AG10803 (cell line): ENCODE measurements at places on chromosomes 11 and 22.

- DNase-seq = no peak
Measured at GRCh38 chr11:132674151-132674550, 858.1 kb downstream of the OPCML start.

DNA sequence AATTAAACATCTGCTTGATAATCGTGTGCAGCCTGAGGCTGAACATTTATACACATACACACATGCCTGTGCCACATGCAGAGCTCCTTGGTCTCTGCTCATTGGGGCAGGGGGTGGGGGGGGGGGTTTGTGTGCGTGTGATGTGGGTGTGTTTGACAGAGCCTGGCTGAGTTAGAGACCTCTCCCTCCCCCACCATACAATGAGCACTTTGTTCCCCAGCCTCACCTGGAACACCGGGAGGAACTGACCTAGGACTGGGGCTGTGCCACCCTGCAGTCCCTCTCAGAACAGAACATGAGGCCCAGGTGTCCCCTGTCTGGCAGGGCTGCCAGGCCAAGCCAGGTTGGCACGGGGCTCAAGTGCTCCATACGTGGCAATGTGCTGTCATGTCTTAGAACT lies 96.6 kb downstream of the TP53I11 start:
- no peak for DNase-seq

DNA sequence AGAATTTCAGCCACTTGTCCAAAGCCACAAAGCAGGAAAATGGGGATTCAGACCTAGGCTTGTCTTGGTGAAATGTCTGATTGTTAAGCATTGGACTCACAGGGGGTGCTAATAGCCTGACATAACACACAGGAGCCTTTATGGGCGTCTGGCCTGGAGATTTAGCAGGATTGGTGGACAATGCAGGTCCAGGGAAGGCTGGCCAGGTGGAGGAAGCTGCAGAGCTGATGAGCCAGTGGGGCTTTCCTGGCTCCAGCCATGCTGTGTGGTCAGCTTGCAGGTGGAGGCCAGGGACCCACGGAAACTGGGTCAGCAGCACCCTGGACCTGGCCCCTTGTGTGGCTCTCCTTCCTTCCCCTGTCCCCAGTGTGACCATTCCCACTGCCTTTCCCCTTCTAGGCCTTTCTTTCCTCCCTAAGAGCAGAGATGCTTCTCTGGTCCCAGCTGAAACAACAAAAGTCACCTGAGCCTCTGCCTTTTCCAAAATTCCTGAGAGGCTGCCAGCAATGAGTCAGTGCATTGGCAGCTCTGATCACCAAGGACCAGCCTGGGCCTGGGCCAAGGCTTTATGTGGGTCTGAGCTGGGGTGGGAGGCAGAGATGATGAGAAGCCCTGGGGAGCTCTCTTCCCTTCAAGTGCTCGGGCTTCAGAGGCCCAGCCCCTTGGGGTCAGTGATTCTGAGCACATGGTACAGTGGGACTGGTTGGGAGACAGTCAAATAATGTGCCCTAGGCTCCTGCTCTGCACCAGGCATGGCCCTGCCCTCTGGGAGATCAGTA lies 85.2 kb downstream of the CCDC81 start:
- peak; percentile 84 for DNase-seq

GRCh38 chr22:28911777-28912669 lies 28.7 kb downstream of the ZNRF3 start:
- DNase-seq = peak; percentile 72

DNA sequence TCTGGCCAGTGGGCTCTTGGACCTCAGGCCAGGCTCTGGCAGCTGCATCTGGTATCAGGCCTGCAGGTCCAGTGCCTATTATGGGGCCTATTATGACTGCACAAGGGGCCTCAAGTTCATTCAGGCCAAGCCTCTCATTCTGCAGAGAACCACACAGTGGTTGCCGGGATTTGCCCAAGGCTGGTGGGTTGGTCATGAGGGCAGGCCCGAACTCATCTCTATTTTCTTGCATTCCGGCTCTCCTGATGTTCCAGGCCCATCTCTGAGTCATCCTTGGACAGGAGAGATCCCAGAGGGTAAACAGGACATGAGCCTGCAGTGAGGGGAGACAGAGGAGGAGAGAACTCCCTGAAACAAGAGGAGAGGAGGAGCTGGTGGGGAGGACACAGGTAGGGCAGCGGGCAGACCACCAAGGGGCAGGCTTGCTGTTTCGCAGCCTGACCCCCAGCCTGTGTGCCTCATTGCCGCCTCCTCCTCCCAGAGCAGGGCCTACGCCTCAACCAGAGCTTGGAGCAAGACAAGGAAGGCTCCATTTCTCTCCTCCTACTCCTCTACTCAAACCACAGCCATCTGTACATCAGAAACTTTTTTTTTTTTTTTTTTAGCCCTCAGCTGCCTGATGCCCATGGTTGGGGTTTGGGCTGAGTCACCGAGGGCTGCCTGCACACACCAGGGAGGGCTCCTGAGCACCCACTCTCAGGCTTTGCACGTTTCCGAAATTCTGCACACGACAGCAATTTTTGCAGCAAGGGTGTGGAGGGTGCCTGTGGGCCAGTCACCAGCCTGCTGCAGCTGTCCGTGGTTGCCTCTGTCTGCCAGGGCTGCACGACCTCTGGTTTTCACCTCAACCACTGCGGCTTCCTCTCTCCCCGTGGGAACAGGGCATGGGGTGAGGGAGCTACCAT lies 12.7 kb upstream of the TREH start:
- DNase-seq = peak; percentile 43

DNA sequence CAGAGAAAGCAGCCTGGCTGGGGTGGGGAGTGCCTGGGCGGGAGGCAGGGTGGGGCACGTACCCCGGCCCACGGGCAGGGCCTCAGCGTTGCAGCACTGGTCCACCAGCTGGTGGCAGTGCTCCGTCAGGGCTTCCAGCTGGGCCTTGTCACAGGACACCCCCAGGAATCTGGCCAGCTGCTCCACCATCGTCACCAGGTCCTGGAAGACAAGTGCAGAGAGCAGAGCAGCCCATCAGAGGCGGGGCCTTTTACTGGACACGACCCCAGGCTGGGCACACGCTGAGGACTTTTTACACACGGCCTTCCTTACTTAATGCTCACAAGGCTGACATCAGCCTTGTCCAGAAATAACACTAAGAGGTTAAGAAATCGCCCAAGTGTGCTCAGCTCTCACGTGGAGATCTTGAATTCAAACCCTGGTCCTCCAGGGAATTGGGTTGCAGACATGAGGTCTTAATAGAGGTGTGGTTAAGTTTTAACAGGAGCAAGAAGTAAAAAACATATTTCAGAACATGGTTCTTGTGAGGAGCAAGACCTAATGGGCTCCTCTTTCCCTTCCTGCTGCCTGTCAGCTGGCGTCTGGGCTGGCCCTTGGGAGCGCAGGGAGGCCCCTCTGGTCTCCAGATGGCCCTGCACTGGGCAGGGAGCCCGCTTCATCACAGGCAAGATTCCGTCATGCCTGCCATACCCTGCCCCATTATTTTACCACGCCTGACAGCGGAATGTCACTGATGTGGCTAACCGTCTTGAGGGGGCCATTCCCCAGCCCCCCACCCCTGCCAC lies 17.1 kb upstream of the EFCAB6 start:
- peak; percentile 95 for DNase-seq

GRCh38 chr11:115707180-115707905 lies 203.1 kb upstream of the CADM1 start:
- DNase-seq = no peak

GRCh38 chr22:23183061-23183698 lies 2.9 kb downstream of the BCR start:
- DNase-seq = peak; percentile 66

- DNase-seq = no peak
Measured at GRCh38 chr11:95556011-95556341, 233.6 kb downstream of the FAM76B start.

DNA sequence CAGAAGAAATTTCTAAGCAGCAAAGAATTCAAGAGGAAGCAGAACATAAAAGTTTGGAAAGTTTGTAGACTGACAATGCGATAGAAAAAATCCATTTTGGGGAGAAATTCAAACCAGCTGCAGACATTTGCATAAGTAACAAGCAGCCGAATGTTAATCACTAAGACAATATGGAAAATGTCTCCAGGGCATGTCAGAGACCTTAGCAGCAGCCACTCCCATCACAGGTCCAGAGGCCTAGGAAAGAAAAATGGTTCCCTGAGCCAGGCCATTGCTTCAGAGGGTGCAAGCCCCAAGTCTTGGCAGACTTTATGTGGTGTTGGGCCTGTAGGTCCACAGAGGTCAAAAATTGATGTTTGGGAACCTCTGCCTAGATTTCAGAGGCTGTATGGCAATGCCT lies 155.4 kb downstream of the NELL1 start:
- no peak for DNase-seq

DNA sequence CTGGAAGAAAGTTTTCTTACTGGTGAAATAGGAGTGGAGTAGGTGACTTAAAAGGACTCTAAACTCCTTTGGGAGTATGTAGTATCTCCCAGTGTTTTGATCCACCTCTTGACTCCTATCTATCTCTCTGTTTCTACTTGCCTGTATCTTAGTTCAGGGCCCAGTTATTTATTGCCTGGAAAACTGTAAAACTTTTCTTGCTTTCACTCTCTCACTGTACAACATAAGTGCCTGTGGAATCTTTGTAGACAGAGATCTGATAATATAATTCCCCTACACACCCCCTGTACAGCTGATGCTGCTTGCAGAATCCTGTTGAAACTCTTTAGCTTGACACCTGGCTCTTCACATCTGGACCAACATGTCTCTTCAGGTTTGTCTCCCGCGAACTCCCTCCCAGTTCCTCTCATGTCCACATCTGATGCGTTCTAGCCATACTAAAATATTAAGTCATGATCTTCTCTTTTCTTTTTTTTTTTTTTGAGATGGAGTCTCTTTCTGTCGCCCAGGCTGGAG lies 26.5 kb upstream of the SESN3 start:
- DNase-seq = no peak

GRCh38 chr11:81339521-81339920 lies 1394.1 kb downstream of the FAM181B start:
- no peak for DNase-seq

- no peak for DNase-seq
Measured at GRCh38 chr11:77656362-77656761, 18.8 kb upstream of the CLNS1A start.

DNA sequence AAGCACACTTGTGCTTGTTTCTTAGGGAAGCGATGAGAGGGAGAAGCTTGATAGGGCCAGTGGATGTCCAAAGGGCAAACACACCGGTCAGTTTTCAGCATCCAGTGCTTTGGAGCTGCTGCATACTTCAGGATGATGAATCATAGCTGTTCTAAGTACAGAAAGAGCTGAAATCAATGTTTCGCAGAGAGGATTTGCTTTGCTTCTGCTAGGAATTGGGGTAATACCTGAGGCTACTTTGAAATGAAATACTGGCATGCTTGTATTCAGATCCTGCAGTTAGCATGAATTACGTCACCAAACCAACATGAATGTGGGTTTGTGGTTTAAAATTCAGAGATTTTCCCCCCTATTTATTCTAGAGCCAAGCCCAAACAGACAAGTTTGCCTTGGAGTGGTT lies 41.7 kb upstream of the SC5D start:
- no peak for DNase-seq

- no peak for DNase-seq
Measured at GRCh38 chr11:134459246-134460061, 47.4 kb upstream of the B3GAT1 start.

DNA sequence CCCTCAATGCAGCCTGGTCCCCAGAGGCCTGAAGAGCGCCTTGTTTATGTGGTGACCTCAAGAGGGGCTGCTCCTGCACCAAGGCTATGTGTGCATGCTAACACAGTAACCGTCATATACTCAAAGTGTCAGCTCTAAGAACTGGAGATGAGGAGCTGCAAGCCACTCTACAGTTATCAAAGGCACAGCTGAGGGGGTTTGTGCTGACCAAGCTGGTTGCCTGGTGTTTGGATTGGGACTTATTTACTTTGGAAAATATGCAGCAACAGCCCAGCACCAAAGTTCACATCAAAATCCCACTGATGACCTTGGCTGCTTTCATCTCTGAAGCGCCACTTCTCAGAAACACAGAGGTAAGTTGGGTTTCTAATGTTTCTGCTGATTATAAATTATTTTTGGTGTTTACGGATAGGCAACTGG lies at the start of gene SERPIND1:
TSS of gene SERPIND1 (plus strand) at position 321 of the 420 bp plus-strand sequence. CDS start 5,200 bp downstream, outside the sequence.
- DNase-seq = no peak

- DNase-seq = no peak
Measured at GRCh38 chr11:35272391-35272902, 133.5 kb downstream of the CD44 start.

- DNase-seq = no peak
Measured at GRCh38 chr11:86696451-86696850, 24.0 kb upstream of the ME3 start.

DNA sequence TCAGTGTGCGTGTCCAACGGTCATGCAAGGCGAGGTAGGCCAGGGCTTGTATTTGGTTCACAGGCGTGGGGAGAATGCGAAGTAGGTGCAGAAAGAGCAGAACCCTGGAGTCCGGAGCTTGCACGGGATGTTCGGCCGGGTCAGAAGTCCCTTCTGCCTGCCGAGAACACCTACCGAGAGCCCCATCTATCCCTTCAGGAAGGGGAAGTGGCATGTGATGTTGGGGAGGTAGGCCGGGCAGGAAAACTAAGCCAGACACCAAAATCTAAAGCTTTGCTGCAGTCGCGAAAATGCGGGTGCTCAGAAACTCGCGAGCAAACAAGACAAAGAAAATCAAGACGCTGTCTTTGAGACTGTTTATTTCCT lies 435 bp upstream of the TAF6L start:
- DNase-seq = peak; percentile 16

- peak; percentile 92 for DNase-seq
Measured at GRCh38 chr11:35515224-35515623, 10.2 kb downstream of the PAMR1 start.

GRCh38 chr11:111193924-111194490 lies 51.5 kb upstream of the POU2AF2 start:
- no peak for DNase-seq

DNA sequence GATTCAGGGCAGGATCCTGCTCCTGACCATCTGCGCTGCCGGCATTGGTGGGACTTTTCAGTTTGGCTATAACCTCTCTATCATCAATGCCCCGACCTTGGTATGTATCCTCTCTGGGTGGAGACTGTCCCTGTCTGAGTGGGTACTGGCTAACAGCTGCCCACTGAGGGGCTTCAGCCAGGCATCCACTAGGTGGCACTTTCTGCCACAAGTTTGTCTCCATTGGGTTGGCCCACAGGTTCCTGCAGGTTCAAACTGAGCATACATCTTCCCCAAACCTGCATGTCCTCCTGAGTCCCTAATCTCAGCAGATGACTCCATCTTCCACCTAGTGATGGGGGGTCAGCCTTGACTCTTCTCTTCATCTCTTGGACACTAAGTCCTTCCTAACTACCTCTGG lies 4.4 kb downstream of the SLC2A11 start:
- DNase-seq = peak; percentile 43

GRCh38 chr22:23915290-23915689 lies 21.1 kb downstream of the MIF start:
- DNase-seq = no peak

- no peak for DNase-seq
Measured at GRCh38 chr22:17954860-17955587, 69.3 kb downstream of the MICAL3 start.

GRCh38 chr11:106137061-106137460 lies 59.6 kb downstream of the AASDHPPT start:
- no peak for DNase-seq

DNA sequence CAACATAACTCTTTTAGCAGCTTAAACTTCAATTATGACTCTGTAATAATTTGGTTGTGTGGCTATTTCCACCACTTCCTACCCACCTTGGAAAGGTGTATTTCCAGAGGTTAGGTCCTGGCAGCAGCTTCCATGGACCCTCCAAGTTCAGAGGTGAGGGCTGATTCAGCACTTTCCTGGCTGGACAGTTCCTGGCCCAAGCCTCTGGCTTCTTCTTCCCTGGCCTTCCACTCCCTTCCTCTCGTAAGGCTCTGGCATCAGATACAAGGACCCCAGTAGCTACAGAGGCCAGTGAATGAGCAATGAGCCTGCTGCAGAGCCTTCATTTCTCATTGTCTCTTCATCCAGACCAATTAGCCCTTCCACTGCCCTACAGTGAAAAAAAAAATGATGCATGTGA lies 98.1 kb upstream of the KIRREL3 start:
- no peak for DNase-seq
